ENCODE measurements at places on chromosomes 2 and 18.

DNA sequence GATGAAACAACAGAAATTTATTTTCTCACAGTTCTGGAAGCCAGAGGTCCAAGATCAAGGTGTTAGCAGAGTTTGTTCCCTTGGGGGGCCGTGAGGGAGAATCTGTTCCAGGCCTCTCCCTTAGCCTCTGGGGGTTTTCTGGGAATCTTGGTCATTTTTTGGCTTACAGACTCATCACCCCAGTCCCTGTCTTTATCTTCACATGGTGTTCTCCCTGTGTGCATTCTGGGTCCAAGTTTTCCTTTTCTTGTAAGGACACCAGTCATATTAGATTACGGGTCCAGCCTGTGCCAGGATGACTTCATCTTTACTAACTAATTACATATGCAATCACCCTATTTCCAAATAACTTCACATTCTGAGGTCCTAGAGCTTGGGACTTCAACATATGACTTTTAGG, 292.5 kb upstream of the TRIB2 start:
- DNase-seq: no peak

GRCh38 chr2:181954538-181954883, 31.1 kb upstream of the PPP1R1C start:
- DNase-seq: no peak

DNA sequence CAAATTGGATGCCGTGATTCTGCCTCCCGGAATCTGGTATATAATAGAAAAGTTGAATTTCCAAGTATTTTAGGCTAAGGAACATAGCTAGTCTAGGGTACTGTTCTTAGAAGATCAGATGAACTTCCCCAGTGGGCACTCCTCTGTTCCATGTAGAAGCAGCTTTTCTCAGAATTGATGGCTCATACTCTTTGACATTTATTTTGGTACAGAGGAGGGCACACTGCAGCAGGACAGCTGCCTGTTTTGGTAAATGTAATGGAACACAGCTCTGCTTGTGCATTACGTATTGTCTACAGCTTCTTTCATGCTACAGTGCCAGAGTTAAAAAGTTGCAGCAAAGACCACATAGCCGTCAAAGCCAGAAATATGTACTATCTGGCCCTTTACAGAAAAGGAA, 10.8 kb downstream of the YPEL5 start:
- DNase-seq: no peak

- DNase-seq: no peak
Observed at GRCh38 chr2:41334159-41334558, 713.7 kb upstream of the PKDCC start.

DNA sequence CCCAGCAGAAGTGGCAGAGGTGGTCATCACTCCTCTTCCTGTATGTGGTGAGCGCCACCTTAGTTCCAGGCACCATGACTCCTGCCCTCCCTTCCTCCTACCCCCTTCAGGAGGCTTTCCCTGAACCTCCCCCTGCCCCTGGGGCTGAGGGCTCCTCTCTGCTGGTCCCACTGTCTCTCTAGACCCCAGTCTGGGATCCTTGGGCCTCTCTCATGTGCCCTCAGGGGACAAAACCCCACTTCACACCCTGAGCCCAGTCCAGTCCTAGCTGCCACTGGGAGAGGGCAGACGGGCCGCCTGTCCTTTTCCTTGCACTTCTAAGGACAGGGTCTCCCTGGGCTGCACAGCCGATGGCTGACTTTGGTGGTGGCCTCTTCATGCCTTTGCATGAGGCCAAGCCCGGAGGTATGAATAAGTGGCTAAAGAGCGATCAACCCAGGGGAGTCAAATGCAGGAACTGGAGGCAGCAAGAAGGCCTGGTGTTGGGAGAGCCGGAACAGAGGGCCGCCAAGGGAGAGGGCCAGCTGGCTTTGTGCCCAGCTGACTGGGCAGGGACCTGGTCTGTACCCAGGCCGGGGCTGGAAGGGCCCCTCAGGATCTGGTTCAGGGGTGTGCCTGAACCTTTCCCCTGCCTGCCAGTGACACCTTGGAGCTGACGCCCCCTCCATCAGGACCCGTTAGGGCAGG, 29.5 kb downstream of the GLI2 start:
- DNase-seq: no peak
